ENCODE measurements at places on chromosomes 13 and 19. TPM values are rescaled to one million over a fixed set of nuclear protein-coding genes. Genes with fewer than 3 reads are reported as not detected.

DNA sequence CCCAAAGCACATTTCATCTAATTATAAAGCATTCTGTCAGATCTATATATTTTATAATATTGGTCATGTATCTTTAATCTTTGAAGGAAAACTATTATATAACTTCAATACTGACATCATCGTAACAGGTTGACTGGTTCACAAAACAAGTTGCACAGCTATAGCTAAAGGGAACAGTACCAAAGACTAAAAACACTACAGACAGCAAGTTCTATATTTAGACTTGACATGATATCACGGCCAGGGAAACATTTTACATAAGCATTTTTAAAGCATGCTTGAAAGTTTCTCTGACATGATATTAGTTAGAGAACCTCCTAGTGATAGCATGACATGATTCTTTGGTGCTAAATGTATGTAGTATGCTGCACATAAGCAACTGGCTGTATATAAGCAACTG, 182.5 kb downstream of the NDFIP2 start:
- DNase-seq: no peak

- DNase-seq: no peak
Measured at GRCh38 chr13:77047649-77048343, 20.8 kb upstream of the FBXL3 start.

DNA sequence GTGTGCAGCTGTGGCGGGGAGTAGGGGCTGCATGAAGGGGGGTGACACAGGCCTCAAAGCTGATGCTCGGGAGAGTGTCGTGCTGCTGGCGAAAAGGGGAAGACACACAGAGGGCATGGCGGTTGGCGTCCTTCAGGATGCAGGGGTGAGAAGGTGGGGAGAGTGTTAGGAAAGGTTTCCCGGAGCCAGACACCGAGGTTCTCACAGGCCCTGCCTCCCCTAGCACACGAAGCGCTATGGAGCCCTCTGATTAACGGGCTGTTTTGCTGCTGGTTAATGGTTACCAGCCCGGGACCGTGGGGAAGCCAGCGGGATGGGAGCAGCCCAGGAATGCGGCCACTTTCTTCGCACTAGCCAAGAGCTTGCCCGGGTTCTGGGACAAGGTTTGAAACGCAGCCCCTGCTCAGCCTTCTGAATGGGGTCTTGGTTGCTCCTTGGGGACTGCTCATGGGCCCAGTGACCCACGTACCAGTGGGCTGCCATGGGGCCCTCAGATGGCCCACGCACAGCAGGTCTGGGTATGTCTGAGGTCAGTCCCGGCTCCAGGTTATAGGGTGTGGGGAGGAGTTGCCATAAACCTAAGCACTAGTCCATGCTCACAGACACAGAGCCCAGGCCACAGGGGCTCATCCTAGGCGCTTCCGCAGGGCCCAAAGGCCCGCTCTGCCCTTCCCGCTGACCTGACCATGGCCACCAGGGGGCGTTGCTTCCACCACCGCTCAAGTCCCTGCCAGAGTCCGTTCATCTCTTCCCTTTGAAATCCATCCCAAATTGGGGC, 31.3 kb upstream of the ISYNA1 start:
- no peak for DNase-seq

DNA sequence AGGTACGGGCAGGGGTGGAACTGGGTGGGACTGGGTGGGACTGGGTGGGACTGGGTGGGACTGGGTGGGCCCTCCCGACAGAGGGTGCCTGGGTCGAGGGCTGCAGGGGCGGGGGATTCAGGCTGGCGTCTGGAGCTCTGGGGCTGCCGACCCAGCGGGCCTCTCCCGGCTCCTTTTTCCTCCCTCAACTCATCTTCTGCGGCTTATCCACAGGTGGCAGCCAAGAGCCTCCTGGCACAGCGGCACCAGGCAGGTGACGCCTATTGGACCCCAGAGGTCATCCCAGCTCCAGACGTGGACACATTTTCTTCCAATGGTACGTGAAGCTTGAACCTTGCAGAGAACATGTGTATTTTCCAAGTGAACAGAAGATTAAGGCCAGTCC, 533 bp downstream of the ZNF544 start:
- no peak for DNase-seq

DNA sequence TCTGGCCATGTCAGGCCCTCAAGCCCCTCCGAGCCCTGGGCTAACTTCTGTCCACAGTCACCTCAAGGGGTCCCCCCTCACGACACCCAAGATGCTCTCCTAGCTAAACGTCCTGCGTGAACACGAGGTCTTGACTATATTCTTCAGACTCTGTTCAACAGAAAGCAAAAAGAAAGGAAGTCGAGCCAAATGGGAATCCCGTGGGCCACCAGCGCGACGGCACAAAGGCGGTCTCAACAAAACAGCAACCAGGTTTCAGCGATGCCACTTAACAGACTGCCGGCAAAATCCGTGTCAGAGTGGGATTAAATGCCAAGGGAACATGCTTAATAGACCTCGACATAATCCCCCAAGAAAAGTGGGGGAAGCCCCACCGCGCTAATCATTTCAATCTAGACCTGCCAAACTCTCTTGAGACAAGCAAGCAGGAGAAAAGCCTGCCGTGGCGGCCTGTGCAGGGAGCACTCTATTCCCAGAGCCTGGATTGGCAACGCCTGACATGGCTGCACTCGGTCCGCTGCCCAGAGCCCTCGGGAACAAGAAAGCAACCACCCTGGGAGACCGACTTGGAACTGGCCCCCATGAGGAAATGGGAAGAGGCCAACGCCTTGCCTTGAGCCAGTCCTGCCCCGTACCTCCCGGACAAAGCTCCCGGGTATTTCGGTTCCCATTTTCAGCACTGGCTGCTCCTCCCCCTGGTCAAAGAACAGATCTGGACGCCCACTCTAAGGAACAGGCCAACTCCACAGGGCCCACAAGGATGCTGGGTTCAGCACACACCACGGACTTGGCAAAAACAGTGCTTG, 16.0 kb downstream of the ZC3H4 start:
- DNase-seq: no peak

GRCh38 chr19:19274146-19274545, 1.0 kb upstream of the TM6SF2 start:
- DNase-seq: no peak

Gene CD37
- total RNA-seq: not detected

Gene ZIM2
- not detected for total RNA-seq

Gene CEACAM3
- not detected for total RNA-seq

Measured in pulmonary artery endothelial cell (primary cell).